Ovary (tissue), 10 donors: ENCODE measurements at places on chromosomes 7 and 10. TPM values are rescaled to one million over a fixed set of nuclear protein-coding genes. Genes with fewer than 3 reads are reported as not detected.

DNA sequence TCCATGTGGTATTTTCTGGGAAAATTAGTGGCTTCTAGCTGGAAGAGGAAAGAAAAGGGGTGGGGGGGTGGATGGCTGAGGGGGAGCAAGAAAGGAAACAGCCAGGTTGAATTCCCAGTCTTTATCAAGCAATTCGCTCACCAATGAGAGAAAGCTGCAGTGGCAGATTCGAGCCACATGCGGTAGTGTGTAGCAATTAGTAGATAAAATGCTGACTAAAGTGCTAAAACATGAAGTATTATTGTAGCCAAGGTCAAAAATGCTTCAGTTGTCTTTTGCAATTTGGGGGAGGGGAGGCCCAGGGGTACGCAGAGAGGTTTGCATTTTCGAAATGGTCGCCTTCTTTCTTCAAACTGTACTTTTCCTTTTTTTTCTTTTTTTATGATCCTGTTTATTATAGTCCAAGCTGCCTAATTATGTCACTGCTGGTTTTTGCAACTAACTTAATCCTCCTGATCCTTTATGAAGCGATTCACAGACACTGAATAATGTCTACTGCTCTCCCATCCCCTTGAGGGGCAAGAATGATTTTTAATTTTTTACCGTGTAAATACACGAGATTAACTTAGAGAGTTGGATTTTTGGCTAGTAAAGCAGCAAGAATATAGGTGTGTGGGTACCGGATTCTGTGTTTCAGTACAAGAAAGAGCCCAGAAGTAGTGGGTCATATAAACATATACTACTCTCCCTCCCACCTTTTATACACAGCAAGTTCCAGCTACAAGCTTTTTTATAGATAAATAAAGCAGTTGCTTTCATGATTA lies 3.6 kb upstream of the ARID5B start:
- DNase-seq: peak; percentile 44

Gene GSTO2
- 19.0 TPM for total RNA-seq

Gene EPDR1
- total RNA-seq: 24.8 TPM

Gene OAT
- total RNA-seq: 76.5 TPM

Gene MINPP1
- 18.5 TPM for total RNA-seq

DNA sequence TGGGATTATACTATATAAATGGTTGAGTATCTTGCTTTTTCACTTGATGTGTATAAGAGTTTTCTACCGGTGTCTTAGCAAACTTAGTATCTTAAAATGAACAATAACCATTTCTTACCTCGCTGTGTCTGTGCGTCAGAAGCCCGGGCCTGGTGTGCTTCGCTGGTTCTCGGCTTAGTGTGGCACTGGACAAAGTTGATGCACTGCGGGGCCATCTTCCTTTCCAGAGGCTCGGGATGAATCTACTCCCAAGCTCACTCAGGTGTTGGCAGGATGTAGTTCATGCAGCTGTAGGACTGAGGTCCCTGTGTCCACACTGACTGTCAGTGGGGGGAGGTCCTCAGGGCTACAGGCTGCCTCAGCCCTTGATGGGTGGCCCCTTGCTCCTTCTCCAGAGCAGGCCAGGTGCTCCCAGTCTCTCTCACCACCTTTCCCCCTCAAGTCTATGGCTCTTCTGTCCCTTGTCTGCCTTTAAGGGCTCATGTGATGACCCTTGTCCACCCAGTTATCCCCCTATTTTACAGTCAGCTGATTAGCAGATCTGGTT lies 227.8 kb downstream of the GLRX3 start:
- DNase-seq: no peak

- no peak for DNase-seq
Observed at GRCh38 chr10:52343439-52343838, 29.4 kb downstream of the DKK1 start.

DNA sequence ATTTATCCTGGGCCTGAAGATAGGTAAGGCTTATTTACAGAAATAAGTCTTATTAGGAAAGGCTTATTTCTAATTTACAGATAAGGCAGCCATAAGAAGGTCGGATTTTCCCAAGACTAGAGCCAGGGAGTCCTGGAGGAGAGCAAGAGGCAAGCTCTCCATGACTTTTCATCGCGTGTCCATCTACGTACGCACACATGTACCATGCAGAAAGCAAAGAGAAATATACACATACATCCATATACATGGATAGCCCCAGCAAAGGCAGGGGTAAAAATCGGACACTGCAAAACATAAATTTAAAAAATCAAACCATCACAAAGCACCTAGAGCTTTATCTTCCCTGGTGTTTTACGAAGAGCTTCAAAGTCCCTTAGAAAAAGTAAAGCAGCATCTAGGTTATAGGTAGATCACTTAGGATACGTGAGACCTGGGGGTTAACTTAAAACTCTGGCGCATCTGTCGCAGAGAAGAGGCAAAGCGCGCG lies 25.8 kb upstream of the ZRANB1 start:
- DNase-seq: no peak

DNA sequence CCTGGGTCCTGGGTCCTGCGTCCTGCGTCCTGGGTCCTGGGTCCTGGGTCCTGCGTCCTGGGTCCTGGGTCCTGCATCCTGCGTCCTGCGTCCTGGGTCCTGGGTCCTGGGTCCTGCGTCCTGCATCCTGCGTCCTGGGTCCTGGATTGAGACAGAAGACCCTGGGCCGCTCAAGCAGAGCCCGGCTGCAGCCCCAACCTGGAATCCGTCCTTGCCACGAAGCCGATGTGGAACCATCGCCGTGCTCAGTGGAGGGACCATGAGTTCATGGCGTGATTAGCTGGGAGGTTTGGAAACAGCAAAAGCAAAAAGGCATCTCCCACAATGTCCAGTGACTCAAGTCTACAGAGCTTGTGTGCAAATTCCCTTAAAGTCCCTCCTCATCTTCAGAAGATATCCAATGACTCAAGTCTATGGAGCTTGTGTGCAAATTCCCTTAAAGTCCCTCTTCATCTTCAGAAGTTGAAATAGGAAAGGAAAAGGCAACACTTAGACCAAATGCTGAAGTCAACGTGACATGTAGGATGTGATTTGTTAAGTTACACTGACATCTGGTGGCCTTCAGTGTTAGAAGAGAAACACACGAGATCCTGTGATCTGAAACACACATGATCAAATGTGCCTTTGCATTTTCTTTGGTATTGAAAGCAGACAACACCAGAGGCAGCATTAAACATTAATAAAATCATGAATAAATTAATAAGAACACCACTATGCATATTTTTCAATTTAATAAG lies 179.9 kb downstream of the PTPRN2 start:
- no peak for DNase-seq

DNA sequence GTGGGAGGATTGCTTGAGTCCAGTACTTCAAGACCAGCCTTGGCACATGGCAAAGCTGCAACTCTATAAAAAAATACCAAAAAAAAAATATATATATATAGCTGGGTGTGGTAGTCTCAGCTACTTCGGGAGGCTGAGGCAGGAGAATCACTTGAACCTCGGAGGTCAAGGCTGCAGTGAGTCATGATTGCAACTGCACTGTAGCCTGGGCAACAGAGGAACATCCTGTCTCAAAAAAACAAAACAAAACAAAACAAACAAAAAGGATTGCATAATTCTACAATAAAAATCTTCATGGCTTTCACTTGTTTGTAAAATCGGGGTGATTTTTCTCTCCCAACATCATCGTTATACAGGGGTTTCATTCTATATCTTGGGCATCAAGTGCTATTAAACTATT lies 35.1 kb downstream of the GUSB start:
- DNase-seq: peak; percentile 90

- no peak for DNase-seq
Observed at GRCh38 chr10:101397140-101397539, 43.2 kb downstream of the BTRC start.

GRCh38 chr10:80170641-80171040 lies 34.7 kb downstream of the ANXA11 start:
- DNase-seq: no peak

DNA sequence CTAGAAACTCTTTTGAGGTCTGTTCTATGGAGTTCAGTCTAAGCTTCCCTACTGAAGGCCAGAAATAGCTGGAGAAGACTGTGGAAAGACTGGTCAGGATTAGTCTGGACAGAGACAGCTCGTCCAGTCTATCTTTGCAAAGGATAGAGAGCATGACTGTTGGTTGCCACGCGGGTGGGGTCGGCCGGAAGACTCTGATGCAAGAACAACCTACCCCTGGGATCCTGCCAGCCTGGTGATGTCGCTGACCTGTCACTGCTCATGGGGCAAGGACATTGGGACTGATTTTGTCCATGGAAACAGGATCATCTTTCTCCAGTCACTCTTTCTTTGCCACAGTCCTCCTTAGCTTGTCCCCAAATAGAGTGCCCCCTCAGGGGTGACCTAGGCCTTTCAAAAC lies 337.6 kb upstream of the NPSR1 start:
- DNase-seq: no peak

GRCh38 chr10:77045085-77045484 lies 592.5 kb downstream of the KCNMA1 start:
- no peak for DNase-seq

Gene PDE1C
- total RNA-seq: 19.0 TPM

- DNase-seq: peak; percentile 82
Observed at GRCh38 chr10:34637418-34637911, 177.6 kb downstream of the PARD3 start.

Gene EN2
- total RNA-seq: 1.8 TPM

- no peak for DNase-seq
Observed at GRCh38 chr7:143384148-143384547, 3.0 kb downstream of the ZYX start.

DNA sequence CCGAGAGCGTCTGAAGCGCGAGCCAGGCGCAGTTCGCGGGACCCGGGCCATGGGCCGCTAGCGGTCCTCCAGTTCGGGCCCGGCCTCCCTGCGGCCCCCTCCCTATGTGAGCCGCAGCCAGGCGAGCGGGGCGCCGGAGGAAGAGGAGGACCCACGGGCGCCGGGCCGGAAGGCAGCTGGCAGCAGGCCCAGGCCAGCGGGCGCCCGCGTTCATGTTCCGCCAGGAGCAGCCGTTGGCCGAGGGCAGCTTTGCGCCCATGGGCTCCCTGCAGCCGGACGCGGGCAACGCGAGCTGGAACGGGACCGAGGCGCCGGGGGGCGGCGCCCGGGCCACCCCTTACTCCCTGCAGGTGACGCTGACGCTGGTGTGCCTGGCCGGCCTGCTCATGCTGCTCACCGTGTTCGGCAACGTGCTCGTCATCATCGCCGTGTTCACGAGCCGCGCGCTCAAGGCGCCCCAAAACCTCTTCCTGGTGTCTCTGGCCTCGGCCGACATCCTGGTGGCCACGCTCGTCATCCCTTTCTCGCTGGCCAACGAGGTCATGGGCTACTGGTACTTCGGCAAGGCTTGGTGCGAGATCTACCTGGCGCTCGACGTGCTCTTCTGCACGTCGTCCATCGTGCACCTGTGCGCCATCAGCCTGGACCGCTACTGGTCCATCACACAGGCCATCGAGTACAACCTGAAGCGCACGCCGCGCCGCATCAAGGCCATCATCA lies 1.1 kb downstream of the ADRA2A start:
- DNase-seq: peak; percentile 65

DNA sequence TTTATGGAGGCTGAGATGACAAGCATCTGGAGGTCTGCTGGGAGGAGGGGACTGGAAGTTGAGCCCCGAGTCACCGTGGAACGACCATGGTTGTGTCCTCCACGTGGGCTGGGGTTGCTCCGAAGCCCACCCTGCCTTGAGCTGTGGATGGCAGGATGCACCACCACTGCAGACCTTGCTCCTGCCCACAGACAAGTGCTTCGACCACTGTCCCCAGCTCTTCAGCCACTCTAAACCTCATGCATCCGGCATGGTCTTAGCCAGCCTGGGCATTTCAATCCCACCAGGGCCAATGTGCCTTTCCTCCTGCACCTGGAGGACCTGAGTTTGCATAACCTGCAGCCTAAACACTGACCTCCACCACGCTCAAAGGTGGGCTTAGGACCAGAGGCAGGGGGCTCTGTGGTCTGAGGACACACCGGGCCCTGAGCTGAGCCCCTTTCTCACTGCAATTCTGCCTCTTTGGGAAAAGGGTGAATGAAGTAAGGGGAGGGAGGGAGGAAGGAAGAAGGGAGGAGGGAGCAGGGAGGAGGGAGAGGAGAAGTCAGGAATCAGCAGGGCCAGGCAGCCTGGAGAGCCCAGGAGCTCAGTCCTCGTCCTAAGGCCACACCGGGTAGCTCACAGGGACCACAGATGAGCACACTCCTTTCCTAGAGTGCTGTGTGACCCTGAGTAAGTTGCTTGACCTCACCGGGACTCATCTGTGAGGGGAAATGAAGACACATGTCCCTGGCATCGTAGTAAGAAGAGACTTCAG lies 44.8 kb upstream of the DNAAF5 start:
- peak; percentile 22 for DNase-seq

Gene FAM241B
- 2.5 TPM for total RNA-seq

GRCh38 chr7:112566442-112567324 lies 85.9 kb downstream of the LSMEM1 start:
- DNase-seq: no peak

GRCh38 chr10:14838582-14839304 lies 637 bp downstream of the HSPA14 start:
- peak; percentile 64 for DNase-seq

Gene ZNF488
- 0.15 TPM for total RNA-seq

DNA sequence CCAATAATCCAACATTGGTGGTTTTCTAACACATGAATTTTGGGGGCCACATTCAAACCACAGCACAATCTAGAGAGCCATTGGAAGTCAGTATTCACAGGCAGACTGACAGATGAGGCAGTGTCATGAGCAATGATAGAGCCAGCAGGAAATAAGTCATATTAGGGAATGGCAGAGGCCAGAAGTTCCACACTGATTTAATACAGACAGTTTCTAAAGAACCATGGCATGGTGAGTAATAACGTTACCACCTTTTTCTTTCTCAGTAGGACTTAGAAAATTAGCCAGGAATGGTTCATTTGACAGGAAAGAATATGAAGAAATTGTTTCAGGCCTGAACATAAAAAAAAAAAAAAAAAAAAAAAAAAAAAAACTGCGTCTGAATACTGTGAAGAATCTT lies 210.3 kb downstream of the GPAM start:
- DNase-seq: no peak

GRCh38 chr7:98362517-98362916 lies 38.4 kb downstream of the BAIAP2L1 start:
- no peak for DNase-seq

- DNase-seq: no peak
Observed at GRCh38 chr7:90853205-90853604, 257.1 kb downstream of the CDK14 start.
